ENCODE measurements at places on chromosomes 12 and 14. TPM values are rescaled to one million over a fixed set of nuclear protein-coding genes. Genes with fewer than 3 reads are reported as not detected.
A peak's percentile ranks its signal among the peaks of the same experiment; 100 is the strongest.

Gene GLS2
- total RNA-seq, result 2.6 TPM

Gene PLCZ1
- not detected for total RNA-seq

DNA sequence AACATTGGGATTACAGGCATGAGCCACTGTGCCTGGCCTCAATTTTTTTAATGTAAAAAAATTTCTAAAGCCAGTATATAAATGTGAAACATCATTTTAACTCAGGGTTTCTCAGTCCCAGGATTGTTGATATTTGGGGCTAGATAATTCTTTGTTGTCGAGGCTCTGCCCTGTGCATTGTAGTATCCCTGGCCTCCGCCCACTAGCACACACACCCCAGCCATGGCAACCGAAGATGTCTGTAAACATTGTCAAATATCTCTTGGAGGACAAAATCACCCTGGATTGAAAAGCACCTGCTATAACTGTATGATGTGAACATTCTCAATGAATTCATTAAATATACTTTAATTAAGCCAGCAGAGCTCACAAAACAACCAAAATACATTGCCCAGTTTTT lies 8.4 kb upstream of the CIT start:
- H3K36me3 ChIP-seq, result no peaks in the 10 kb centered on the region
- DNase-seq, result no peak
- H3K27ac ChIP-seq, result no peak overlapping the region
- no peaks in the 10 kb centered on the region for H3K4me1 ChIP-seq

DNA sequence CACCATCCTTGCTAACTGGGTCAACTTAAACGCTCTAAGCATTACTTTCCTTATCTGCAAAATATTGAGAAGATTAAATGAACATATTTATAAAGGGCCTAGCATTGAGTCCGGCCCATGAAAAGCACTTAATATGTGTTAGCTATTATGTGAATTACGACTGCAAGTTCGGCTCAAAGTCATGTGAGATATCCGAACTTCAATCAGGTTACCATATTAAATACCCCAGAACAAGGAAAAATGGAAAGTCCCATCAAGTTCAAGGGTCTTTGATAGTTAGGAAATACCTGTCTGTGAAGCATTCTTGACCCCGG lies 487 bp upstream of the NRDE2 start:
- peak overlapping the region; percentile 95 for H3K27ac ChIP-seq
- DNase-seq, result no peak
- H3K4me3 ChIP-seq, result peak overlapping the region; percentile 93
- peaks cover 24% of the 10 kb centered on the region for H3K27me3 ChIP-seq

DNA sequence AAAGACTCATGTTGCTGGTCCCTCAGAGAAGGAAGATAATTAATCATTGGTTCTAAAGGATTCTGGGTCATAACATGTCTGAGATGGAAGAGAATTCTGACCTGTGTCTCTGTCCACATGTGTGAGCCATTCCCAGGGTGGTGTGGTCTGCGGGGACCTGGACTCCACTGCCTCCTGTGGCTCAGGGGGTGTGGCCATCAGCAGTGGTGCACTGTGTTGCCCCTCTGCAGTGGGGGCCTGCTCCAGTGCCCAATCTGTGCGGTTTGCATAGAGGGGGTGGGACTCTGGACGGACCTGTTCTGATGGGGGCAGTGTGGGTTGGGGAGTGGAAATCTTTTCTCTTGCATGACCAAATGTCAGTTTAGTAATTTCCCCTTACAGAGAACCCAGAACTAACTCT lies 13.5 kb downstream of the KRT85 start:
- DNase-seq, result no peak
- H3K4me1 ChIP-seq, result peaks cover 21% of the 10 kb centered on the region
- no peak overlapping the region for H3K4me3 ChIP-seq
- H3K27me3 ChIP-seq, result peaks cover 2% of the 10 kb centered on the region
- H3K36me3 ChIP-seq, result no peaks in the 10 kb centered on the region
- H3K27ac ChIP-seq, result no peak overlapping the region

- no peak overlapping the region for H3K4me3 ChIP-seq
- H3K36me3 ChIP-seq, result peaks cover 42% of the 10 kb centered on the region
- H3K27ac ChIP-seq, result no peak overlapping the region
- DNase-seq, result no peak
- peaks cover 12% of the 10 kb centered on the region for H3K4me1 ChIP-seq
Measured at GRCh38 chr14:71466946-71467345, 465.3 kb upstream of the RGS6 start.

GRCh38 chr12:56129206-56129941 lies 1.3 kb downstream of the ESYT1 start:
- peak overlapping the region; percentile 97 for H3K4me3 ChIP-seq
- peak overlapping the region; percentile 98 for H3K27ac ChIP-seq
- H3K27me3 ChIP-seq, result no peaks in the 10 kb centered on the region
- peaks cover 64% of the 10 kb centered on the region for H3K4me1 ChIP-seq

- peaks cover 78% of the 10 kb centered on the region for H3K4me1 ChIP-seq
- no peak for DNase-seq
- peak overlapping the region; percentile 78 for H3K27ac ChIP-seq
- H3K4me3 ChIP-seq, result peak overlapping the region; percentile 61
Measured at GRCh38 chr12:14387219-14387871, 21.9 kb downstream of the ATF7IP start.

All from activated B cell treated with CpG ODN at 0.5 μM for 24 hours (primary cell).